ENCODE measurements at places on chromosomes 16 and 17.

- peak; percentile 32 for DNase-seq
Observed at GRCh38 chr17:2222901-2223616, 80.5 kb downstream of the SMG6 start.

DNA sequence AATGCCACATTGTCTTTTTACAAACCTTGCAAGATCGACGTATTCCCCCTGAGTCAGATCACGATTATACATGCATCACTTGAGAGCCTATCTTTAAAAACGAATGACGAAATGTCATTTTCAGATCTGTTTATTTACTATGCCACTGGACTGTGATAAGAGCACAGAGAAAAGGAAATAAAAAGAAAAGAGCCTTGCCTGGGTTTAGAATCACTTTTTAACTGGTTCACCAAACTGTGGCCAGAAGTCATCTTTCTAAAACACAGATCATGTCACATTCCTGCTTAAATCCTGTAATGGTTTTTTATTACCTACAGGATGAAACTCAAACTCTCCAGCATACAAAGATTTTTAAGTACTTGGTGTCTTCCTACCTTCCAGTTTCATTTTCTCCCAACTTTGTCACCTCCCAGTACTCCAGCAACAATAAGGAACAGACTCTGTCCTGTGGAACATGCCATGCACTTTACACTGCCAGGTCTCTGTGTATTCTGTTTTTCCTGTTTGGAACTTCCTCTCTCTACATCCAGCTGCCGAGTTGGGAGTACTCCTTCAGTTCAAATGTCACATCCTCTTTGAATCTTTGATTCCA, 91.5 kb downstream of the SNX11 start:
- DNase-seq, result no peak

DNA sequence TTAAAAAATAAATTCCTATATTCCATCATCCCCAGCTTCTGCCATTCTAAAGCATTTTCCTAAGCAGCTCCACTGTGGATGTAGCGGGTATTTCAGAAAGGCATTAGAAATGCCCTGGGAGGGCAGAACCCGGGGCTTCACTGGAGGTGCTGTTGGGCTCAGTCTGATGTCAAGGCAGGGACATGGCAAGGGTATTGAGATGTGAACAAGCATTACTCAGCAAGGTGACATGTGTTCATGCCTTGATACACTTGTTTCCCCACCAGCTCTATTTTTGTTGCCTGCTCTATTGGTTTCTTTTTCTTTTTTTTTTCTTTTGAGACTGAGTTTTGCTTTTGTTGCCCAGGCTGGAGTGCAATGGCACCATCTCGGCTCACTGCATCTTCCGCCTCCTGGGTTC, 35.7 kb downstream of the ABCC1 start:
- no peak for DNase-seq

DNA sequence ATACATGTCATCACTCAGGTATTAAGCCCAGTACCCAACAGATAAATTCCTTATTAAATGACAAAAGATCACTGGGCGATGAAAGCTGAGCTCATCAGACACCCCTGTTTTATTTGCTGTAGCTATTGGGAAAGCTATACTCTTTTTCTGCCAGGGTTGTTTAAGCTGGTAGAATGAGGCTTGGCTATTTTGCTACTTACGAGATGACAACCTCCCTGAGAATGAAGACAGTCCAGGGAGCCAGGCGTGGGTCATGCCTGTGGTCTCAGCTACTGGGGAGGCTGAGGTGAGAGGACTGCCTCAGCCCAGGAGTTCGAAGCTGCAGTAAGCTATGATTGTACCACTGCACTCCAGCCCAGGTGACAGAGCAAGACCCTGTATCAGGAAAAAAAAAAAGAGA, 4.3 kb upstream of the SH2B1 start:
- no peak for DNase-seq

GRCh38 chr17:38339891-38340290, 3.9 kb downstream of the GPR179 start:
- DNase-seq, result no peak

DNA sequence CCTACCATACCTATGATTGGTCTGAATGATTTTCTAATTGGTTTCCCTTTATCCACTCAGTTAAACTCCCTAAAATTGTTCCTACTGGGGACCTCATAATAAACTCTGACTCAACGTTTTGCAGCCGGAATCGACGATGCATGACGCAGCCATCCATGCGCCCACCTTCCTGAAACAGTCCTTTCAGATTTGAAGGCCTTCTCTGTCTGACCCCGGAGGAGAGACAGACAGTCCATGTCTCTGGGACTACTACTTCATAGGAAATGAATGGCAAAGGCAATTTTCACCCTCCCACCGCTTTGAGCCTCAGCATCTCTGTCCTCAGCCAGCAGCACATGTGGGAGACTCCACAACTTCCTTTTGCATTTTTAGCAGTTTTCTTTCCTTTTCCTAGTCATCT, 13.5 kb downstream of the VAT1L start:
- DNase-seq, result no peak

DNA sequence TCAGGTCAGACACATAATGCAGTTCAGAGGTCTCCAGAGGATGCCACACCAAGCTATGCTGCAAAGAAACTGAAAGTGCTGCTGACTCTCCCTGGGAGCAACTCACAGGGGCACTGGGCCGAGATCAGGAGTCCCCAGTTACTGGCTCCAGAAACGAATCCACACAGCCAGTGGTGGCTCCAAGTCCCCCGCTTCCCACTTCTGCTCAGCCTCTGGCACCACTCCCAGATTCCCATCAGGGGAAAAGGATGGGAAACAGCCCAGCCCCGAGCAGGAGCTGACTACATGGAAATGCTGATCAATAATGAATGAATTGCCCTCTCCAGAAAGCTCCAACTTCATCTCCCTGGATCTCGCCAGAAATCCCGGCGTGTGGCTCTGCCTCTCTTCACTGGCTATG, 62.3 kb upstream of the CDH5 start:
- no peak for DNase-seq

DNA sequence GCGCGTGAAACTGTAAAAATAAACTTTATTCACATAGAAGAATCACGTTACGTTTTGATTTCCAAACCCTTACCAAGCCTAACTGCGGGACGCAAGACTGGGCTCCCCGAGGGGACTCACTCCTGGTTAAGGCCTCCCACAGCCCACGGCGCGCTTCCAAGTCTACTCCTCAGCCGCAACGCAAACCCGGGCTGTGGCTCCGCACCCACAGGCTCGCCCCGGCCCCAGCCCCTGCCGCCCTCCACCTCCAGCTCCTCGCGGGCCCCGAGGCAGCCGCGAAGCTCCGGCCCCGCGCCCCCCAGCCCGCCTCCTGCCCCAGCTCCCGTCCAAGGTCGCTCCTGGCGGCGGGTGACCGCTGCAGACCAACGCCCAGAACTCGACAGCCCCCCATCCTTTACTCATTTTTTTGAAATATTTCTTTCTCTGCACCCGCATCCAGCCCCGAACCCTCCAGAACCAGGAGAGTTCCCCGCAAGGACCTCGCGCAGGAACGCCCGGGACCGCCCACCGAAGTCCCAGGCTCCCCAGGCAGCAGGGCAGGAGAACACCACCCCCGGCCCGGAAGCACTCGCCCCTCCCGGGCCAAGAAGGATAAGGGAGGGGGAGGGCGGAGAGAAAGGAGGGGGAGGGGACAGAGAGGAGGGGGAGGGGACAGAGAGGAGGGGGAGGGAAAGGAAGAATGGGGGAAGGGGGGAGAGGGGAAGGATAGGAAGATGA, 912 bp downstream of the USP22 start:
- peak; percentile 70 for DNase-seq

GRCh38 chr17:79565606-79566250, 45.1 kb downstream of the RBFOX3 start:
- DNase-seq, result no peak

- no peak for DNase-seq
Observed at GRCh38 chr17:38911081-38911730, 14.2 kb upstream of the LASP1NB start.

GRCh38 chr17:45143767-45144198, 4.5 kb upstream of the HEXIM1 start:
- no peak for DNase-seq

GRCh38 chr16:20904507-20905081, 4.0 kb downstream of the LYRM1 start:
- DNase-seq, result peak; percentile 92

DNA sequence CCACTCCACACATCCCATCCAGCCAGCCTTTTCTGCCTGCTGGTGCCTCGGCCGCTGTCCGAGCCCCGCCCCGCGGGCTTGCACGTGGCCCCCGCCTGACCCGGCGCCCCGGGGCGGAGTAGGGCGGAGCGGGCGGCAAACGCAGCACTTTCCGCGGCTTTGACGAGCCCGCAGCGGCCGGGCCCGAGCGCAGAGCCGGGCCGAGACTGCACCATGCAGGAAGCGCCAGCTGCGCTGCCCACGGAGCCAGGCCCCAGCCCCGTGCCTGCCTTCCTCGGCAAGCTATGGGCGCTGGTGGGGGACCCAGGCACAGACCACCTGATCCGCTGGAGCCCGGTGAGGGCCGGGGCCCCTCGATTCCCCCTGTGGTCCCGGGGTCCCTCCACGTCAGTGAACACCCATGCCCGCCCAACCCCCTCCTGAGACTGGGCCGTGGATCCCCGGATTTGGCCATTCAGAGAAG, at the start of gene HSF4:
TSS of gene HSF4 (plus strand) at position 147 of the 463 bp plus-strand sequence. CDS start at position 214, 67 bp downstream.
- peak; percentile 36 for DNase-seq

GRCh38 chr17:74326506-74326905, 480 bp downstream of the KIF19 start:
- DNase-seq, result no peak

- no peak for DNase-seq
Observed at GRCh38 chr16:7115898-7116297, 216.7 kb upstream of the RBFOX1 start.

DNA sequence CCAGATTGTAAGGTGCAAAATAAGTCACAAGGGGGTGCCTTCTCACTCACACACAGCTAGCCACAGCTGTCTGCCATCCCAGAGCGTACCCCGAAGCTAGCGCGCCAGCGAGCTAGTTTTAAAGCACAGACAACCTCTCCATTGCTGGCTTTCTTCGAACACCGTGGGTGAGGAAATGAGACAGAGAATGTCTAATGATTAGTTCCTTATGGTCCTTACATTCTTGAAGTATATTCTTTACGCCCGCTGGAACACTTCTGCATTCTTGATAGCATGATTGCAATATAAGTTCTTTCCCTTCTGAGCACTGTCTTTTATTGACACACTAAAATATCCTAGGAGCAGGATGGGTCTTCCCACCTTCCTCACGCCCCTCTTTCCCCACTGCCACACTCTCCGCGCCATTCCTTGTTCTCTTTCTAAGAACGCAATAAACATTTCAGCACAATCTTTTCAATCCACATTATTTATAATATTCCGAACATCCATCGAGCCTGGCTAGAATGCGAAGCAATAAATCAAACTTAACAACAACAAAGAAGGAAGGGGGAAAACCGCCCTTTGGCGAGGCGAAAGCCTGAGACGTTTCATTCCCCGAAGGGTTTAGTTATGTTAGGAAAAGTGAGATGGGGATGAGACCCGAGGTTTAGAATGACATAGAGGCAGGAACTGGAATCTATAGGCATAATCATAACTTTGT, 251.3 kb downstream of the NTN1 start:
- DNase-seq, result no peak

- peak; percentile 75 for DNase-seq
Observed at GRCh38 chr16:75110637-75111513, 5.7 kb downstream of the LDHD start.

DNA sequence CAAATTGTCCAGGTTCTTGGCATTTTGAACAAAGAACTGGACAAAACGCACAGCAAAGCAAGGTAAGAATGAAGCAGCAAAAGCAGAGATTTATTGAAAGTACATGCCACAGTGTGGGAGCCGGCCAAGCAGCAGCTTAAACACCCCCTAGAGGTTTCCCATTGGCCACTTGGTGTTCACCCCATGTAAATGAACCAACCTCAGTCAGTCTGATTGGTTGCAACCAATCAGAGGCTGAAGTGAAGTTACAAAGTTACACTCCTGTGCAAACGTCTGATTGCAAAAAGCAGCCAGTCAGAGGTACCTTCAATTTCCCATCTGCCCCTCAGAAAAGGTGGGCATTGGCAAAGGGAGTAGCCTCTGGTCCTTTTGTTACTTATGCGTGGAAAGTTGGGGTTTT, 8.8 kb upstream of the ZNF263 start:
- DNase-seq, result peak; percentile 82

GRCh38 chr17:29586676-29587469, 2.6 kb downstream of the GIT1 start:
- no peak for DNase-seq

GRCh38 chr16:24820522-24820921, 25.2 kb upstream of the SLC5A11 start:
- no peak for DNase-seq

DNA sequence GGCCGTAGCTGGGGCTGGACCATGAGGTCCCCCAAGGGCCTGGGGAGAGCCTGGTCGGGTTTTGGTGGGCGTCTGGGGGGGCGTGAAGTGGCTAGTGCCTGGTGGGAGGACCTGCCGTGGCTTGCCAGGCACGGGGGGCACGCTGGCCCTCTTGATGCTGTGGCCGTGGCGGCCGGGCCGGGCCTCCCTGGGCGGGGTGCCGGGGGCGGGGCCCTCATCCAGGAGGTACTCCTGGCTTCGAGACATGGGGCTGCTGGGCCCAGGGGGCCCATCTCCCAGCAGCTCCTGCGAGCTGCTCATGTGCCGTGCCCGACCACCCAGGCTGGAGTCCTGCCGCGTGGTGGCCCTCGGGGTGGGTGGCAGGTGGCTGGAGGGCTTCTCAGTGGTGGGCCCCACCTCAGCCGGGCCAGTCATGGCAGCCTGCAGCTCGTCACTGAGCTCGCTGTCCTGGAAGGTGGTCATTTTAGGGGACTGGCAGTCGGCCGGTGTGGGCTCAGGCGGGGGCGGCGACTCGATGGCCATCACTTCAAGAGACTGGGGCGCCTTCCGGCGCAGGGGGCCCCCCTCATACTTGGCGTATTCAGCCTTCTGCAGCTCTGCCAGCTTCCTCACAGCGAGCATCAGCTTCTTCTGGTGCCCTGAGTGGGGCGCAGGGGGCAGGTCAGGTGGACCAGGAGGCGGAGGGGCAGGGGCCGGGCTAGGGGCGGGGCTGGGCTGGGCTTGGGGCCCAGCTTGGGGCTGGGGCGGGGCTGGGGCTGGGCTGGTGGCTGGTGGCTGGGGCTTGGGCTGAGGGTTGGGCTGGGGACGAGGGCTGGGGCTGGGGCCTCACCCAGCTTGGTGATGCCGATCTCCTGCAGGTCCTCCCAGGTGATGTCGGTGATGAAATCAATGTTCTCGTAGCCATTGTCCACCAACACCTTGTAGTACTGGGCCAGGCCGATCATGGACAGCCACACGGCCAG, 15.2 kb downstream of the CASKIN1 start:
- DNase-seq, result no peak

DNA sequence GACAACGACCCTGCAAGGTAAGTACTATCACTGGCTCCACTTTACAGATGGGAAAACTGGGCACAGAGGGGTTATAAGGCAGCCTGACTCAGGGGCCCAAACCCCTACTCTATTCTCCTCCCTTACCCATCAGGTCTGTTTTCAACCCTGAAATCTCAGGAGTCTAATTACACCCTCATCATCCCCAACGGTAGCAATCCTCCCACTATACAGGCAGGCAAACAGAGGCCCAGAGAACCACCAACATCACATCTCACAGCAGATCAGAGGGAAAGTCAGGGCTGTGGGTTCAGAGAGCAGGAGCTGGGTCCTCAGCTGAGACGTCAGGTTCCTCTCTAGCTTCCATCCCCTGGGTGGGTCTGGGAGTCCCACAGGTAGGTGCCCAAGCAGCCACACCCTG, 16.5 kb downstream of the JUP start:
- no peak for DNase-seq

GRCh38 chr17:35104844-35105450, 14.7 kb downstream of the RAD51D start:
- DNase-seq, result no peak

All from NCI-H226 (cell line).